Transverse colon (tissue), 4 donors: ENCODE measurements at places on chromosomes 16 and 17. TPM values are rescaled to one million over a fixed set of nuclear protein-coding genes. Genes with fewer than 3 reads are reported as not detected.

The TRIM72 gene
- not detected for total RNA-seq

GRCh38 chr16:60310846-60311445 lies 1576.8 kb upstream of the GOT2 start:
- DNase-seq = no peak

DNA sequence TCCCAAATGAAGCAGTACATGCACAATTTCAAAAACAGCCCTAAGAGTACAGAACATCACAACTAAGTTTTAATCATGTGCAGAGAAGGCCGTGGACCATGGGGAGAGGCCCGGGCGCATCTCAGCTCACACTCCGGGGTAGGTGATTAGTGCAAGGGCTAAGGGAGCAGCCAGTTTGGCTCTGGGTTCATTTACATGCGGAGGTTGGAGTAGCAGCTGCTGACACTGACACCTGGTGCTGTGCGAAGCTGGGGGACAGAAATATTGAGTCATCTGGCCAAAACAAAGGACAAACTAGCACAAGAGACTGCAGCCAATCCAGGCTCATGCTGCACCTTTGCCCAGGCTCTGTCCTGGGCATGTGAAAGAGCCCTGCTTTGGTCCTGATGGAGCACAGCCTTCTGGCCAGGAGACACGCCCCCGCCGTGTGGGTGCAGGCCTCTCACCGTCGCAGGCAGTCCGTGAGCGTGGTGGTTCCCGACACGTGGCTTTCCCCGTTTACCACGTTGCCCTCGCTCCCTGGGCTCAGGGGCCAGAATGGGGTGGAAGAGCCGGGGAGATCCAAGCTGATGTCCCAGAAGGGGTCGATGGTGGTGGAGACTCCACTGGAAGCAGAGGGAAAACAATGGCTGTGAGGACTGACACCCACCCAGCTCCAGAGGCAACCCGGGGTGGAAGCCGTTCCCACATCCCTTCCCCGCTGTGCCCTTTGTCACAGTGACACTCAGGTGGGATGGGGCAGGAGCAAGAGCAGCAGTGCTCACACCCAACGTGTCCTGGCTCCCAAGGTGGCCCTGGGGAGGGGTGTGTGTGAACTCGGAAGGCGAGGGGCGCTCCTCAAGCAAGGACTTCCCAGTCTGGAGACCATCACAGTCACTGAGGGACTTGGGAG lies 31.9 kb downstream of the USP22 start:
- no peak for DNase-seq

GRCh38 chr16:23152386-23153178 lies 3.3 kb upstream of the USP31 start:
- DNase-seq = no peak

DNA sequence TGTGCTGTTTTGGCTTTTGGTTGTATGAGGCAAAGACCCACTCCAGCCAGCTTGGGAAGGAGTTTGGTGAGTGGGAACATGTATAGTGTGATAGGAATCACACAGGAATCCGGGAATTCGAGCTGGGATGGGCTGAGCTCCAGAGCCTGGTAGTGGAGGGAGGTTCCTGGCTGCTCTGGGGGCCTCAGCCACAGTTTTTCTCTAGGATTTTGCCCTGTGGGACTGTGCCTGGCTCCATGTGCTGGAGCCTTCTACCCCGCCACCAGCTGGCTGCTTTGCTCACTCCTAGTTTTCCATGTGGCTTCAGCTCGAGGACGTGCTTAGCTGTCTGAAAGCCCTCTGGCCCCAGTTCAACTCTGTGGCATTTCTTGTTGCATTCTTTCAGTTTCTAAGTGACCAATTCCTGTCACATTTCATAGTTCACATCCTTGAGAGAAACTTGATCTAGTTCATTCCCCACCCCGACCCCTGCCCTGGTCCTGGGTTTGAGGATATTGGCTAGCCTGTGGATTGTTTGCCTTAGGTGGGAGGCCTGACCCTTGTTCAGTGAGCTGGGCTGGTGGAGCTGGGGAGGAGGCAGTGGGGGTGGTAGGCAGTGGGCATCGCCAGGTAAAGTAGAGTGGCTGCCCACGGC lies 5.0 kb downstream of the SEC14L1 start:
- peak; percentile 67 for DNase-seq
